ENCODE measurements at places on chromosomes 6 and 20.

DNA sequence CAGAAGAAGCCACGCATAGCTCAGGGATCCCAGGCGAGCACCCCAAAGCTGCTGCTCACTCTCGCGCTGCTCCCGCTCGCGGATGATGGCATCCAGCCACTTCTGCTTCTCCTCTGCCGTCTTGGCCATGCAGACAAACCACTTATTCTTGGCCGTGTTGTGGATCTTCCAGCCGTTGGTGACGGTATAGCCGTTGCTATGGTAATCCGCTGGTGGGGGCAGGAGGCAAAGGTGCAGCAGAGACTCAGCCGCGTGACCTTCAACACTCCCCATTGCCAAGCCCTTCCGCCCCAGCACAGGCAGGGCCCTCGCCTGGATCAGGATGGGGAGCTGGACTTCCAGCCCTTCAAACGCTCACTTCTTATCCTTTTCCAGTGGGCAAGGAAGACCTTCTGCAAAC, 136.9 kb downstream of the PREX1 start:
- no peak for DNase-seq

DNA sequence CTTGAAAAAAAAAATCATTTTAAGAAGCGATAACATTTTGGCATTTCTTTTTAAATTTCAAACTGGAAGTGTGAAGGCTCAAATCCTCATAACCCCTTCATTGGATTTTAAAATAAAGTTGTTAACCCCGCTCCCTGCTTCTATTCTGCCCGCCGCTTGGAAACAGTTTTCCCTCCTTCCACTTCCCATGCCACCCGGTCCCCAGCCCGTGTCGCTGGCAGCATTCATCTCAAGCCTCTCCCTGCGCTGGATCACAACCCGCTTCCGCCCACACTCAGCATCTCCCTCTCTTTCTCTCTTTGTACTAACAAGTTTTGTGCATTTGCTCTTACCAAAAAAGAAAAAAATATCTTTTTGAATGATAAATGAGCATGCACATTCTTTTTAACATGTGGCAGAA, 15.4 kb upstream of the PDE10A start:
- DNase-seq = no peak

- no peak for DNase-seq
Observed at GRCh38 chr6:53624502-53624901, 41.1 kb downstream of the KLHL31 start.

DNA sequence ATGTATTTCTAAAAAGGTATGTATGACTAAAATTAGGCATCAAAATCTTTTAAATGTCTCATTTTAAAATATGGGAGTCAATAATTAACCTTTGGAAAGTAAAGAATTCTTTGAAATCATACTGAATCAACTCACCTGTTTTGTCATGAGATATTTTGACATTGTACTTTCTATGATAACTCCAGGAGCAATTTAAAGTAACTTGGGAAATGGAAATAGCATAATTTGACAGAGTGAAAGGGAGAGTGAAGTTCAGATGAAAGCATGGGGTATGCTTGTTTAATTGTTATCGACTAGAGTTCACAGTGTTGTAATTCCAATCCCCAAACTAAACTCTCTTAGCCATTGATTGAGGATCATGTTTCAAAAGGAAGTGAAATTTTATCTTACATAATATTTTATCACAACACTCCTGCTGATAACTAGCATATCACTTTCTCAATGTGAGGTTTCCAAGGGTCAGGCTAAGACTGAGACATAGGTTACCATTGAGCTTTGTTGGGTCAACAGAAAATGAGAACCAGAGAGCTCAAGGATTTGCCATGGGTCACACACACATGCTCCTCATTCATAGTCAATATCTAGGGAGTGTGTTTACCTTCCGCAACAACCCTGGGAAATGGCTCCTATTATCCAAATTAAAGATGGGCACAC, 2.3 kb downstream of the GSTA1 start:
- no peak for DNase-seq

- no peak for DNase-seq
Observed at GRCh38 chr20:33859157-33859695, 48.1 kb downstream of the CHMP4B start.

- no peak for DNase-seq
Observed at GRCh38 chr6:35027807-35028206, 113.3 kb downstream of the TCP11 start.

DNA sequence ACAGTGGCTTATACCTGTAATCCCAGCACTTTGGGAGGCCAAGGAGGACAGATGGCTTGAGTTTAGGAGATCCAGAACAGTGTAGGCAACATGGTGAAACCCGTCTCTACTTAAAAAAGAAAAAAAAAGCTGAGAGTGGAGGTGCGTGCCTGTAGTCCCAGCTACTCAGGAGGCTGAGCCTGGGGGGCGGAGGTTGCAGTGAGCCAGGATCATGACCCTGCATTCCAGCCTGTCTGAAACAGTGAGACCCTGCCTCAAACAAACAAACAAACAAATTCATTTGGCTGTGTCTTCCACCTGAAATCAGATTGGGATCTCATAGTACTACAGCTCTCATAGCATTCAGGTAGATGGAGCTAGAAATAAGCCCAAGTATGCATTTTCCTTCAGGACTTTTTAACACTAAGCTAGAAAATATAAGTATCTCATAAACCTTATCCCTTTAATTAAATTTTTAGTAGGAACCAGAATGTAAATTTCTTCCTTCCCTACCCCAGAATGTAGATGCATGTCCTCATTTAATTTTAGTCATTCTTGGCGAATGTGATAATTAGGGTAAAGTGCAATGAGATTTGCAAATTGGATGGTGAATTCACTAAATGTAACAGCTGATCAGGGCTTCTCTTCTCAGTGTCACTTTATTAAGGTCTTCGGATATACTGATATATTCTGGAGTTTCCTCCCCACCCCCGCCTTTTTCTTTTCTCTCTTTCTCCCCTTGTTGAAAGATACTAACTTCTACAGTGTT, 190.4 kb downstream of the CDKAL1 start:
- no peak for DNase-seq

- DNase-seq = no peak
Observed at GRCh38 chr6:4802312-4802935, 26.2 kb downstream of the CDYL start.

DNA sequence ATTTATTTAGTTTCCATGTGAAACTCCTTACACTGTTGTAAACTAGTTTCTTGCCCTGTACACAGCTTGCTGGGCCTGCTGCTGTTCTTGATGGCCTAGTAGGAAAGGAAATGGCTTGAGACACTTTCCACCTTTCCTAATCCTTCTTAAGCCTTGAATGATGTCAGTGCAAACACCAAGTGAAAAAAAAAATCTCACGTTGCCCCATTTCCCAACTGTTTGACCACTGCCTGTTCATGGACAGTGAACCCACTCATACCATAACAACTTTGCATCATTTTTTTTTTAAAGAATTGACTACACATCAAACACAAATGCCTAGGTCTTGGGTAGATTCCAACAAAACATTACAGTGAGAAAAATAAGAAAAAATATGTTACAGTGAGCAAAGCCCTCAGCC, 653.6 kb upstream of the FLRT3 start:
- DNase-seq = no peak

- no peak for DNase-seq
Observed at GRCh38 chr6:12408752-12409151, 118.6 kb downstream of the EDN1 start.

GRCh38 chr20:4681991-4682401, 39.7 kb upstream of the PRND start:
- no peak for DNase-seq

GRCh38 chr6:36252005-36252404, 17.9 kb upstream of the PNPLA1 start:
- DNase-seq = no peak

DNA sequence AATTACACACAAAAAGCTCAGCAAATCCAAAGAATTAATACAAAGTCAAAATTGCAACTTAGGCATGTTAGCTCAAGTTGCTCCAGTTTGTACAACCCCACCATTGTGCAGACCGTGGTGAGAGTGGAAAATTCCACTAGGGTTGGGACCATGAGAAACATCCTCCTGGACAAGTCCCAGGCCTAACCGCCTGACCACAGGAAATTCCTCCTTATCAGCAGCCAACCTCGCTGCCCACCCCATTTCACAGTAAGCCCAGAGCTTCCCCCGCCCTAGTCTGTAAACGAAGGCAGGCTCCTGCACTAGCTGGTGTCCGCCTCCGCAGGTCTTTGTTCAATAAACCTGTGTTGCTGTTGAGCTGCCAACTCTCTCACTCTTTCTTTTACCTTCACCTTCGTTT, 1023.3 kb downstream of the EYS start:
- DNase-seq = no peak

DNA sequence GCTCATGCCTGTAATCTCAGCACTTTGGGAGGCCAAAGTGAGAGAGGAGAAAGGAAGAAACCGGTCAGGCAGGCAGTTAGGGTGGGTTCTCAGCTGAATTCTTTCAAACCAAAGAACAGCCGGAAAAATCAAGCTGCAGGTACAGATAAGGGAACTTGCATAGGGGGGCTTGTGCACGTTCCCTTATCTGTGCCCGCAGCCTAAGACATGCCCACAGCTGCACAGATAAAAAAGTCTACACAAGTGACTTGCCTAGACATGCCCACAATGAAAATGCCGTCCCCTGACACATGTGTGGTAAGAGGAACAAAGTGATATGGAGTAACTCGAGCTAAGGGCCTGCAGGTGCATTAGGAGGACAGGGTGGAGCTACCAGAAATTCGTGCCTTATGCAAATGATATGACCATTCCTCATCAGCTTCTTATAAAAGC, 175.8 kb upstream of the SALL4 start:
- DNase-seq = no peak

DNA sequence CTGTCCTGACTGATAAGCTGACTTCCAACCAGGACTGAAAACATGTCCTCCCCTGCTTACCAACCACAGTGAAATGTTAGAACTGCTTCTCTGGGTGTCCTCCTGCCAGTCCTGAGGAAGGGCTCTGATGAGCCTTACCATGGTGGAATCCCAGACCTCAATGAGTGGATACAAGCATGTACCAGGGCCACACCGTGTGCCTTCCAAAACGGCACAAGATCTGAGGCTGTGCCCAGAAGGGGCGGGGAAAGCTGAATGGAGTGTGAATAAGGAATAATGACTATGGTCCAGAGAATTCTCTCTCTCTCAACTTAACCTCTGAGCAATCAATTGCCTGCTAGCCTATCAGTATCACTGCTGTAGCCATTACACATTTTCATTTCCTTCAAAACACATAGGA, 51.7 kb downstream of the PDE10A start:
- DNase-seq = no peak

DNA sequence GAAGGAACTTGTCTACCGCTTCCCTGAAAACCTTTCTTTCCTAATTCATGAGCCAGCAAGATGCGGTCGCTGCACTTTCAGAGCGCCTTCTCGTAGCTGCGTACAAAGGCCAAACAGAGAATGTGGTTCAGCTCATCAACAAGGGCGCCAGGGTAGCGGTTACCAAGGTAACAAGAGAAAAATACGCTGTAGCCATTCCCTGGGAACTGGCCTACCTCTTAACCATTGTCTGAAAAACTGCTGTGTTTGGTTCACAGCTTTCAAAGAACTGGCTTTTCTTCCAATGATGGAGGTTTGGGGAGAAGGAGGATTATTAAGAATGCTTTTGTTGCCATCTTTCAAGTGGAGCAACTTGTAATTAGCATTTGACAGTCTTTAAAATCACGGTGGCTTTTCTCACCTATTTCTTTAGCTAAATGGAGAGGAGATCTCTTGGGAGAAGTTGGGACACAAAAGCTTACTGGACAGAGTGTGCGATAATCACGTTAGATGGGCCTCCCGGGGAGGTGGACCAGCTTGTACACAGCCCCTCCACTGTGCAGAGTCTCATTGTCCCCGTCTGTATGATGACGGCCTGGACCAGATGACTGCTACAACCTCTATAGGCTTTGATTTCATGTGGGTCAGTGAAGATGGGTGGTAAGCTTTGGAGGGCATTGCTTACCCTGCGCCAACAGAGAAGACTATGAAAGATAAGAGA, 71.5 kb downstream of the LYRM2 start:
- no peak for DNase-seq

DNA sequence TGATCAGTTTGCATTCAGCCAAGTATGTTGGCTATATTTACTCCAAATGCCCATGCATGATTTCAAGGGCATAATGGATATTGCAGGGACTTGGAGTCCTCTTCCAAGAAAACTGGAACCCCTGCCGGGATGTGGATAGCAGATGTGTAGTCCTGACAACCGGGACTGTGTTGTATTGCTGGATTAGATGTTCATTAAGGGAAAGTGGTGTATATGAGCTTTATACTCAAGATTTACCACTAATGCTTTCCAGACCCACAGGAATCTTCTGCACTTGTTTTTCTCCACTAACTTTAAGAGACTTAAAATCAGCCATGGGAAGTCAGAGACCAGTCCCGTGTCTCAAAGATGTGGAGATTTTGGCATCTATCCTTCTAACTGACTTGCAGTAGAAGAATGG, 770.9 kb downstream of the HDGFL1 start:
- DNase-seq = no peak

DNA sequence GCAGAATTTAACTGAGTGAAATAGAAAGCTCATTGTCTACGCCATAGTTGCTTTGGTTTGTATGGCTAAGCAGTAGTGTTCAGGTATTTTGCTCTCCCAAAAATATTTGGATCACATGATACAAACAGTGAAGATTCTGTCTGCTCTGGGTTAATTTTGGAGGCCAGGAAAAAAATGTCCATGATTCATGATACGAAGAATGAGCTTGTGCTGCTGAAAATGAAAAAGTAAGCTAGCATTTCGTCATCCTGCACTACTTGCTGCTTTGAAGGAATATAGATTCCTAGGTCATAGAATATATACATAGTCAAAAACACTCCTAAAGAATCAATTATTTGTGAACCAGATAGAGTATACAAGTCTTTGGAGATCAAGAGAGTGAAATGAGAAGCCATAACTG, 8.3 kb downstream of the WRNIP1 start:
- no peak for DNase-seq

GRCh38 chr6:101392586-101393230, 800 bp upstream of the GRIK2 start:
- DNase-seq = no peak

- no peak for DNase-seq
Observed at GRCh38 chr6:36656441-36656840, 22.1 kb upstream of the CDKN1A start.

GRCh38 chr20:6651016-6651415, 116.5 kb upstream of the BMP2 start:
- DNase-seq = no peak

DNA sequence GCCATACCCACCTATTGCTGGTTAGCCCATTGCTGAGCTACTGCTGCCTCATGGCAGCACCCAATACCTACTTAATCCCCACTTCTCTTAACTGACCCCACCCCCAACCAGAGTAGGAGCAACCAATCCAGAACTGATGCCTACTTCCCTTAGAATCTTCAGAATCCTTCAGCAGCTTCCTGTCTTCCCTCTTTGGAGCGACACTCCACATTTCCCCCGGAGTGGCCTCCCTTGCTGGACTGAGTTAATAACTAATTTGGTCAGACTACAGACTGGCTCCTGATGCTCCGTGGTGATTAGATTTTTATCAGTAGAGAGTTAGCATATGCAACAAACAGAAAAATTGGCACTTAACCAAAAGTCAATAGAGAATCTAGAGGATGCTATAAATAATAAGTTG, 51.2 kb upstream of the UBR2 start:
- no peak for DNase-seq

GRCh38 chr20:5528719-5529256, 212.0 kb upstream of the PROKR2 start:
- peak; percentile 66 for DNase-seq

Data from activated CD8-positive, alpha-beta memory T cell treated with anti-CD3 and anti-CD28 coated beads, Interleukin-2, amount 50 U/mL, for 4 hours (primary cell).